Suppressor macrophage treated with lipopolysaccharide for 1 hour (primary cell): ENCODE measurements at places on chromosomes 4 and X.

DNA sequence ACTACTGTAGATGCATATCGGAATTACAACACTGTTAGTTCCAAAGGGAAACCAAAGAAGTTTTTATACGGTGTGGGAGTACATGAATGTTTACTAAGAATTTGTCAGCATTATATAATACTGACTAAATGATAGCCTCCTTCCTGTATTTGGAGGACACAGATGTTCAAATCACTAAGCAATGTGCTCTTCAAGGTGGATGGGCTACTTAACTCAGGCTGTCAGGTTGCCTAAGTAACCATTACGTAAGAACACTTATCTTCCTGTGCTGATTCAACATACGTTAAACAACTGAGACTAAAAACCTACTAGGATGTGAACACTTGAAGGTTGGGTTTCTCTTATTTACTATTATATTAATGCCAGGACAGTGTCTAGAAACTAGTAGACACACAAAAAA is 81.9 kb upstream of the HPGD start:
- DNase-seq: peak; percentile 40

GRCh38 chr4:137425281-137425680 is 107.0 kb downstream of the PCDH18 start:
- DNase-seq: no peak

GRCh38 chr4:335515-335914 is 2.1 kb upstream of the ZNF141 start:
- no peak for DNase-seq

DNA sequence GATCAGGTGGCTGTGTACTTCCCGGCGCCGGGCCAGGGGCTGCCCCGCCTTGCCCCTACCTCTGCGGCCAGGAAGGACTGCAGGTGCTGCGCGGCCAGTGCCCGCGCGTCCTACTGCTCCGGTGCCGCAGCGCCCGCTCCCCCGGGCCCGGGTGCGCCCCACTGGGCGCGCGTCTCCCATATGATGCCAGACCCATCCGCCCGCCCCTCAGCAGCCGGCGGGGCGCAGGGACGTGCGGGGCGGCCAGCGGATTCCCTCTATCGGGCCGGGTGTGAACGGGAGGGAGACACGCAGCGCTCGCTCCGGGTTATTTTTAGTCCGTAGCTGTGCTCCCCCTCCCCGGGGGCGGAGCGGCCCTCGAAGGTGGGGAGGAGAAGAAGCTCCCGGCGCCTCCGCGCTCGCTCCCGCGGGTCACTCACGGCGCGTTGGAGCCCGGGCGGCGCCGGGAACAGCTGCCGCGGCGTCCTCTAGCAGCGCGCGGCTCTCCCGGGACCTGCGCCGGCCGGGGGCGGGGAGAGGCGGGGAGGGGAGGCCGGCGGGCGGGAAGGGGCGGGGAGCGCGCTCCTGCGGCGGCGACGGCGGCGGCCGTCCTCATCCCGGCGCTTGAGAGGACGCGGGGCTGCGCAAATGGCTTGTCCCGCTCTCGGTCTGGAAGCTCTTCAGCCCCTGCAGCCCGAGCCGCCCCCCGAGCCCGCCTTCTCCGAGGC is 103.6 kb downstream of the UCHL1 start:
- peak; percentile 81 for DNase-seq

GRCh38 chr4:56817840-56818491 is 3.5 kb downstream of the SPINK2 start:
- DNase-seq: no peak

DNA sequence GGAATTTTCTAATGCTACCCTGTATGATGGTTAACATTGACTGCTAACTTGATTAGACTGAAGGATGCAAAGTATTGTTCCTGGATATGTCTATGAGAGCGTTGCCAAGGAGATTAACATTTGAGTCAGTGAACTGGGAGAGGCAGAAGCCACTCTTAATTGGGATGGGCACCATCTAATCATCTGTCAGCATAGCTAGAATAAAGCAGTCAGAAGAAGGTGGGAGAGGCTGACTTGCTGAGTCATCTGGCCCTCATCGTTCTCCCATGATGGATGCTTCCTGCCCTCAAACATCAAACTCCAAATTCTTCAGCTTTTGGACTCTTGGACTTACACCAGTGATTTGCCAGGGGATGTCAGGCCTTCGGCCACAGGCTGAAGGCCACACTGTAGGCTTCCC is 878.5 kb downstream of the PCDH7 start:
- no peak for DNase-seq

DNA sequence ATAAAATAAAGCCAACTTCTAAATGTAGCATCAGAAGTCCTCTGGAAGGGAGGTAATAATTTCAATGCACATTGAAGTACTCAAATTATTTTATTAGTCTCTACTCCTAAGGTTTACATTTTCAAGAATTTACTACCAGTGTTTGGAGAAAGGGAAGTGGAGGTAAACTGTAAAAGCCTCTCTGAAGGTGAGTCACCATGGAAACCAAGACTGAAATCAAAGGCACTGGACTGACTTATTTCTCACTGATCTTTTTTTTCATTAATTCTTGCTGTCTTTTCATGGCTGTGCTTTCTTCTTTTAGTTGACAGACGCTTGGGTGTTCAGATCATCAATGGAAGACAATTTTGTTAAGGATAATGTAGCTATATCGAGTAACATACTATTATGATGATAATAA is 9.7 kb downstream of the SLC39A8 start:
- DNase-seq: no peak

DNA sequence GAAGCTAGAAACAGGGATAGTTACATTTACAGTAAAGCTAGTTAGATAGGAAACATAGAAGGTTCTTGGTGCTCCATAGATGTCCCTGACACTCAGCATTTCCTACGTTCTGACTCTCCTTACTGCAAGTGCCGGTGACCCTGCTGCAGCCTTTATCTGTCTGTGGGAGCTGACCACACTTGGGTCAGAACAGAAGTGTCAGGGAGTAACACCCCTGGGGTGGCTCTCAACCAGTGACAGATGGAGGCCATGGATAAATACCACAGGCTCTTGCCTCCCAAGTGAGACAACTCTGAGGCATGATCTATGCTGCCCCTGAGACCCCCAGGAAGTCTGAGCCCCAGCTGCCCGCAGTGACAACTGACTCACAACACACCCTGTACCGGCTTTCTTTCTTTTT is 69.8 kb downstream of the ANXA3 start:
- no peak for DNase-seq

DNA sequence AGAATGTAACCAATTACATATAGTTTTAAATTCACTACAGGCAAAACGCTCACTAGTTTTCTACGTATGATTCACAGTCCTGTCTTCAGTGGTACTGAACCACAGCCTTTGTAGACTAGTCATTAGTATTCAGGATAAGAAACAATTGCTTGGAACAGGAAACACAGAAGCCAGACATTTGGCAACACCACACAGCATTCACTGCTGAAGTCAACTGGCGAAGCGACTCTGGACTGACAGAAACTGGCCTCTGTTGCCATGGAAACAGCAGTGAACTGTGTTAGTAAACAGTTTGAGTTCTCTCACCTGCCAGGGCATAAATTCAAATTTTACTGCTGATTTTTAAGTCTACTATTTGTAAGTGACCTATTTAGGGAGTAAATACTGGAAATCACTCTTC is 57.6 kb downstream of the MAPK10 start:
- no peak for DNase-seq

DNA sequence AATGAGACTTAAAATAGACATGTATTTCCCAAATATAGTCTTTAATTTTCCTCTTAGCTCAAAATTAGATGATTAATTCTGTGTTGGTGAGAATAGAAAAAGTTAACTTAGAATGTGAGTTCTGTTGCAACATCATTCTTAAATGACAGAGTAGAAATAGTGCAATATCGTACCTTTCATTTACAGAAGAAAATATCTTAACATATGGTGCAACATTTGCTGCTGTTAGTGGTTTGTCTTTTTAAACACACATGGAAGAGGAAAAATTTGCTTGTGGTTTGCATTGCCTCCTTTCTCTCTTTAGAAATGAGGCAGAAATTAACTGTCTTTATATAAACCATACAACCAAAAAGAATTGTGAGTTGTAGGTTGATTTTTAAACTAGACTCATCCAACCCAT is 39.3 kb upstream of the FHDC1 start:
- no peak for DNase-seq

DNA sequence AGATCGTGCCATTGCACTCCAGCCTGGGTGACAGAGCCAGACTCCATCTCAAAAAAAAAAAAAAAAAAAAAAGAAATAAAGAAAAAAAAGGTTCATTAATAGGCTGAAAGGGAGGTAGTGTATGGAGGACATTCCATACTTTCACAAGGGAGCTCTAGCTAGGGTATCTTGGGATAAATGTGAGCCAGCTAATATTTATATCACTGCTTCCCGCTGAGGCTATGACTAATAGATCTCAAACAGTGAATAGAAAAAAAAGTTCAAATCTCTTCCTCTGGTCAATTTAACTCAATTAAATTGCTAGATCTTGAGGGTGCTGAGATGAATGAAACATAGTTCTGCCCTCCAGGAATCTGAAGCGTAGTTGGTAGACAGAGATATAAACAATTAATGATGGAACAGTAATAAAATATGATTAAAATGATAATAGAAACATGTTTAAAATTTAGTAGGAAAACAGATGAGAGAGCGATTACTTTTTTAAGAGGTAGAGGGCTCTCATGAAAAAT is 55.7 kb upstream of the SHISA3 start:
- DNase-seq: no peak

GRCh38 chr4:102780476-102781144 is 19.8 kb upstream of the MANBA start:
- DNase-seq: peak; percentile 53

- peak; percentile 87 for DNase-seq
These were observed 329.4 kb downstream of the HNRNPD start for GRCh38 chr4:82044141-82044993.

GRCh38 chr4:69727926-69728325 is 32.5 kb downstream of the SULT1B1 start:
- no peak for DNase-seq

DNA sequence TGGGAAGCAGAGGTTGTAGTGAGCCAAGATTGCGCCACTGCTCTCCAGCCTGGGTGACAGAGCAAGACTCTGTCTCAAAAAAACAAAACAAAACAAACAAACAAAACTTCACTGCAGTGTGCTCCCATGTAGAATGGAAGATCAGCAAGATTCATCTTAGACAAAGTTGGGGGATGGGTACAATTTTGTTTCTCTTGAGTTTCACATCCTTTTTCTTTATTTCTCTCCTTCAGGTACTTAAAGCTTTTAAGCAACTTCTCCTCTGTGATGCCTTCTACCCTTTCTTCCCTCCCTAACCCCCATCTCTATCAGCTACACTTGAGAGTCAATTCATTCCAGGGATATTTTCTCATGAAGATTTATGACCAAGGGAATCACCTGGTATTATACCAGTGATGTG is 15.5 kb upstream of the RBBP7 start:
- DNase-seq: no peak

DNA sequence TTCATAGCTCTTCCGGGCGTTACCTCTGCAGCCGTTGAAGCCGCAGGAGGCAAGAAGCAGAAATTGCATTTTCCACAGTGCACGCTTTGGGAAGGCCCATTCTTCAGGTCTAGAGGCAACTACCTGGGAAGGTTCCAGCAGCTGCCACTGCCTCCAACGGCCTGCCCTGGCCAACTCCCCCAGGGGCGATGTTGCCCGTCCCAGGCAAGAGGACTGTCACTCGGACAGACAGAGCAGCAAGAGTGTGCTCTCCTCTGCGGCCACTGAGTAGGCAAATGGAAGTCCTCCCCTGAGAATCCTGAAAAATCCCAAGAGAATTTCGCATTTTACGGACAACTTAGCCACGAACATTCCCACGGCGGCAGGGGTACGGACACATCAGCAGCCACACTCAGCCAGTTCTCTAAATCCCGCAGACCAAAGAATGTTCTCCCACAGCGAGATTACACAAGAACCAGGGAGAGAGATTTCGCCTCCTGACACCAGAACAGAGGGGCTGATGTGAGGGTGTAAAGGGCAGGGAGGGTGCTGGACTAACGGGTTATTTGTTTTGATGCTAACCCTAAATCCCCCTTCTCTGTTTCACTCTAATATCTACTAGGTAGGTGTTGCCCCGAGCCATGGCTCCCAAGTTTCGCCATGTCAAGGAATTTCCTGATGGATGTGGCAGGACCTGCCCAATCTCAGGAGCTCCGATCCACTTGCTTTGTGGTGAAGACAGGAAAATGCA is 63.8 kb downstream of the SEPSECS start:
- no peak for DNase-seq

GRCh38 chrX:123217077-123217476 is 33.0 kb downstream of the GRIA3 start:
- DNase-seq: no peak

DNA sequence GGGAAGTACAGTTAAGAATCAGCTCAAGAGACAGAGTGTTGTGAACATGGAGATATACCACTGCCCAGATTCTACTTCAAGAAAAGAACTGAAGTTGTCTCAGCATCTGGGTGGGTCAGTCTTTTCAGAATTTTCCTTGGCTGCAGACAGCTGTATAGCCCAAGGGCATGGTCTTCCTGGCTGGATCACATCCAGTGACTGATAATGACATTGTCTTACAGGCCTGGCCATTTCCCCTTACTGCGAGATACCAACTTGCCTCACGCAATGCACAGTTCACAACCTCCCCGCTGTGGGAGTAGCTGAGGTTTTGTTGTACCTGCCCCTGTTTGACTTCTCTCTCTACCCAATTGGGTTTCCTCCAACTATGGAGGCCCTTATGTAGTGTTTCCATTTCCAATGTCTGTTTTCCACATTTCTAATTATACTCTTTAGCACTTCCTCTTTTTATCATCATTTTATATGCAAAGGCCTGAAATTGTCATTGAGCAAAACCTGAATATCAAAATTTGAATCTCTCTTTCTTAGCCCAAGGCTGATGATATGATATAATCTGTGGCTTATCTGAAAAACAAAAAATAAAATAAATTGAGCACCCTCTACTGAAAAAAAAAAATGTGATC is 209.1 kb downstream of the NAF1 start:
- DNase-seq: no peak

DNA sequence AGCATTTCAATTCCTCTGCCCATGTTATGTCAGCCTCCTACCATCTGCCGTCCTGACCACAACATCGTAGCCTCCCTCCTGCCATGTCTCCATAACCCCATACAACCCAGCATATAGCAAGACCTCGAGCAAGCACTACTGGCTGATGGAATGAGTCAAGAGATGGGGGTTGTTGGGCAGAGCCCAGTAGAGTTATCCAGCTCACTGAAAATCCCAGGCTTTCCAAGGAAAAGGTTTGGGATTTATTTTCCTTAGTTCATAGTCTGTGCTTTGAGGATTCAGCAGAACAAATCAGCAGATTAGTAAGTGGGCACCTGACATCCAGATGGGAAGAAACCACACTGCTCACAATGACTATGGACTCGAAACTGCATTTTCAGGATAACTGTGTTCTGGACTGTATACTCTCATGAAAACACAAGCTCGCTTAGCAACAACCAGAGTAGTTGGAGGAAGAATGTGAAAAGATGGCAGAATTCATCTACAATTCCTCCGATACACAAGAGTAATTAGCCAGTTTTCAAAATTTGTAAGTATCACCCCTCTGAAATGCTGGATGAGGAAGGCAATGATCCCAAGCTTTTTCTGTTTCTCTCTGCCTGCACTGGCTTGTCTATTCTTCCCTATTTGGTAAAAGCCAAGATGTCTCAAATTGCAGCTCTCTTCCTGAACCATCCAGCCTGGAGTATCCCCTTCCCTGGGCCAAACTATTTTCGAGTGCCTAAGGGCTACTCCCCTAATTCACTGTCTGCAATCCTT is 186.2 kb upstream of the TBL1X start:
- DNase-seq: no peak
